GM03348 (cell line): ENCODE measurements at places on chromosomes 3 and 15.

DNA sequence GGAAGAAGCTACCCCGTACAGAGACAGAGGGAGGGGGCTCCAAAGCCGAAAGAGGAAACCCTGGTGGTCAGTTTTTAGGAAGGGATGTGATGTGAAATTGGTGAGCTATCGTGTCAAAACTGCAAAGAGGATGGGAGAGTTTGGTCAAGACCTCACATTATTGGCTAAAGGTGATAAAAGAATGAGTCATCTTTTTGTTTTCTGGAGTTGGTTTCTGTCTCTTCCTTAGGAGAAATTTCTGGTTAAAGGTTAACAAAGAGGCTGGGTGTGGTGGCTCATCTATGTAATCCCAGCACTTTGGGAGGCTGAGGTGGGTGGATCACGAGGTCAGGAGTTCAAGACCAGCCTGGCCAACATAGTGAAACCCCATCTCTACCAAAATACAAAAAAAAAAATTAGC is 217.8 kb upstream of the CBLB start:
- DNase-seq, result no peak

- DNase-seq, result no peak
Measured at GRCh38 chr15:95269242-95270183, 1038.2 kb downstream of the MCTP2 start.

GRCh38 chr15:84840741-84841429 is 23.7 kb downstream of the ALPK3 start:
- DNase-seq, result peak; percentile 84

GRCh38 chr3:116517308-116517707 is 72.0 kb upstream of the LSAMP start:
- DNase-seq, result peak; percentile 11

DNA sequence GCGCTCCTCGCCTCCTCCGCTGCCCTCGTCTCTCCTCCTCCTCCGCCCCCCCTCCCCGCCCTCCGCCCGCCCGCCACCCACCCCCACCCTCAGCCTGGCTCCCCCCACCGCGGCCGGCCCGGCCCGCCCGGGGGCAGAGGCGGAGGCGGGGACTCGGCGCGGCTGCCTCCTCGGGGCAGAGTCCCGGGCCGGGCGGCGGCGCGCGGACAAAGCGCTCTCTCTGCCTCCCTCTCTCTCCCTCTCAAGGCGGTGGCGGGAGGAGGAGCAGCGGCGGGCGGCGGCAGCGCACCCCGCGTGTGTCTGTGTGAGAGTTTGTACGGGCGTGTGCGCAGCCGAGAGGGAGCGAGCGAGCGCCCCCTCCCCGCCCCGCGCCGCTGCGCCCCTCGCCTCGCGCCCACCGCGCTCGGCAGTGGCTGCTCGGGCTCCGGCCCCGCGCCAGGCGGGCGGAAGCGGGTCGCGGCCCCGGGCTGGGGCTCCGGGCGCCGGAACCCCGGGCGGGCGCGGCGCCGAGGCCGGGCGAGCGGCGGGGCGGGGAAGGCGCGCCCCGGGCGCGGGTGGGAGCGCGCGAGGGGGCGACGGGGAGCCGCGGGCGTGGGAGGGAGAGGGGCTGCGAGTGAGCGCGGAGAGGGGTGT is at the start of gene IGF2BP2:
Gene IGF2BP2, minus strand, starts transcription at position 37 of the 633 bp plus-strand sequence. CDS start 82 bp downstream, outside the sequence.
- DNase-seq, result peak; percentile 94

- no peak for DNase-seq
Measured at GRCh38 chr3:127610105-127610504, 11.9 kb downstream of the MCM2 start.

DNA sequence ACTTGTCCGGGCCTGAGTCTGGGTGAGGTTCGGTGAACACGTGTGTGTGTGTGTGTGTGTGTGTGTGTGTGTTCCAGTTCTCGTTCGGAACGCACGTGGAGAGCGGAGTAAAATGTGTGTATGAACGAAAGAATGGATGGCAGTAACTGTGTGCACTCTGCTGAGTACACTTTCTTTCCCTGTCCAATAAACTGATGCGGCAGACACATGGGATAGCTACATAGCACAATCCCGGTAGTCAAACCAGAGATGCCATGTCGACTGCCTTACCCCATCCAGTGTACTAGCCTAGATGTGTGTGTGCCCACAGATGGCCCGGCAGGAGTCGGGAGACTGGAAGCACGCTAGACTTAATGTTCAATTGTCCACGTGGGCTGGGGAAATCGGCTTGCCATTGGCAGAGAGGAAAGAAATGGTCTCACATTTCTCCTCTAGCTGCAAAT is 507 bp upstream of the GOLIM4 start:
- DNase-seq, result peak; percentile 84

DNA sequence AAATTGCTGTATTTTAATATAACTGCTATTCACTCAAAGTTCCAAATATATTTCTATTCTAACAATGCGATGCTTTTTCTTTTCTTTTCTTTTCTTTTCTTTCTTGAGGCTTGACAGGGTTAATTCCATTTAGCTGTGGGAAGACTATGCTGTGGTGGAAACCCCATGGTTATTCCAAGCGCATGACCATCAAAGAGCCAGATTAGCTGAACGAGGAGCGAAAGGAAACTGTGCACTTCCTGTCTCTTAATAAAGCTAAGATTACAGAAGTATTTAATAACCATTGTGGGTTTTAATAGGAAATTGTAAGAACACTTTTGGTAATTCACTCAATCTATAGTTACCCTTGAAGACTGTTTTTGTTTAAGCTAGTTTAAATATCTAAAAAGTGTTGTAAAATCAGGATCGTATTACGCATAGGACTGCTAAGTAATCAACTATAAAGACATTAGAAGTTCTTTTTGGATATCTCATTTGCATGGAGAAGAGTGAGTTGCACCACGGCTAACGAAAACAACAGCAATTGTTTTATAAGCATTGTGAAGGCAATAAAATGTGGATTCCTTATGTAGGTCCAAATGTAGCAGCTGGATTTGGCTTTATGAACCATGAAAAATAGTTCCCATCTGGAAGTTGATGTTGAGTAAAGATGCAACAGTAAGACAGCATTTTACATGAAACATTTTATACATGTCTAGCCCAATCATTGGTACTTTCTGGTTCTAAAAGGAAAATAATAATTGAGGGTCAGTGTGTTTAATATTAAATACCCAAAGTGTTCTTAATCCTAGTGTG is 105.4 kb downstream of the ZIC1 start:
- DNase-seq, result no peak

GRCh38 chr3:126352476-126353454 is 4.4 kb downstream of the KLF15 start:
- DNase-seq, result no peak

DNA sequence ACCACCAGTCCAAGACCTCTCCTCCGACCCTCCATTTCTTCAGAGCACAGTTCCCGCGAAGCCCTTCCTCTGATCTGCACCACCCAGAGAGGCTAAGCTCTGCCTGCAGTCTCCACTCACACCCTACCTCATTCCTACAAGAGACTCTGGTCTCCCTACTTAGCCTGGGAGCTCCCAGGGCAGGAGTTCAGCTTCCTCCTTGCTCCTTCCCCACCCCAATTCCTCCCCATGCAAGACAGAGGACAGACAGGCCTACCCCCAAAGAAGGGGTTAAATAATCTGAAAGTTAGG is 12.6 kb upstream of the VIPR1 start:
- no peak for DNase-seq

- DNase-seq, result peak; percentile 17
Measured at GRCh38 chr15:34119291-34119690, 17.4 kb downstream of the PGBD4 start.

GRCh38 chr3:62387251-62387650 is 13.9 kb upstream of the FEZF2 start:
- no peak for DNase-seq

GRCh38 chr3:98551754-98552153 is 20.0 kb downstream of the GPR15 start:
- DNase-seq, result no peak

DNA sequence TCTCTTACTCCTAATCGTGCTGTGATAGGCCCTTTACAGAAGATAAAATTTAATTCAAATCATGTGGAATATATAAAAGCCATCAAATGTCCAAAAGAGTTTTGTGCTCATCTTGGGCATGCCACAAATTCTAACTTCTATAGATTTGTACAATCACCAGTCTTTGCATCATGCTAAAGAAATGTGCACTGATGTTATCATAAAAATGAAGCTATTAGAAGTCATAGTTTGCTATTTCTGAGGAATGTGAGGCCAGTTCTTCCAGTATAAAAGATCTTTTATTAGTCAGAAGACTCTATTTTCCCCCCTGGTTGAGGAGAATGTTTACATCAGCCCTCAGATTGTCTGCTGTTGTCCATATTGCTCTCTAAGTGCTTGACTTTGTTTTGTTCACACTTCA is 2.1 kb upstream of the ANXA2 start:
- no peak for DNase-seq

DNA sequence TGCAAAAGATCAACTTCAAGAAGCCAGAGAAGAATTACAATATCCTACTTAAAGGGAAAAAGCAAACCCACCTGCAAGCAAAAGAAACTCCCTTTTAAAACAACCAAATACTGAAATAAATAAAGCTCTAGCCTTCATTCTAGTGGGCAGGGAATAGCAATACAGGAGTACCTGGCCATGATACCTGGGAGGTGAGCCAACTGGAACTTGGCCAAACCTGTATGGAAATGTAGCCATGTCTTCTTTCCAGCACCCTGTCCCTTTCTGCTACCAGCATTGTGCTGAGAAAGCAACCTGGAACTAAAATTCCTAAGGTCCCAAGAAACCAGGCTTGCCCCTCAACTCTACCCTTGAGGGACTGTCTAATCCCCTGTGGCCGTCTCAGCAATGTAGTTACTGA is 530.0 kb downstream of the EPHB1 start:
- no peak for DNase-seq

GRCh38 chr3:98013411-98014267 is 21.5 kb downstream of the GABRR3 start:
- no peak for DNase-seq

- DNase-seq, result no peak
Measured at GRCh38 chr15:33101036-33101435, 93.5 kb downstream of the FMN1 start.

DNA sequence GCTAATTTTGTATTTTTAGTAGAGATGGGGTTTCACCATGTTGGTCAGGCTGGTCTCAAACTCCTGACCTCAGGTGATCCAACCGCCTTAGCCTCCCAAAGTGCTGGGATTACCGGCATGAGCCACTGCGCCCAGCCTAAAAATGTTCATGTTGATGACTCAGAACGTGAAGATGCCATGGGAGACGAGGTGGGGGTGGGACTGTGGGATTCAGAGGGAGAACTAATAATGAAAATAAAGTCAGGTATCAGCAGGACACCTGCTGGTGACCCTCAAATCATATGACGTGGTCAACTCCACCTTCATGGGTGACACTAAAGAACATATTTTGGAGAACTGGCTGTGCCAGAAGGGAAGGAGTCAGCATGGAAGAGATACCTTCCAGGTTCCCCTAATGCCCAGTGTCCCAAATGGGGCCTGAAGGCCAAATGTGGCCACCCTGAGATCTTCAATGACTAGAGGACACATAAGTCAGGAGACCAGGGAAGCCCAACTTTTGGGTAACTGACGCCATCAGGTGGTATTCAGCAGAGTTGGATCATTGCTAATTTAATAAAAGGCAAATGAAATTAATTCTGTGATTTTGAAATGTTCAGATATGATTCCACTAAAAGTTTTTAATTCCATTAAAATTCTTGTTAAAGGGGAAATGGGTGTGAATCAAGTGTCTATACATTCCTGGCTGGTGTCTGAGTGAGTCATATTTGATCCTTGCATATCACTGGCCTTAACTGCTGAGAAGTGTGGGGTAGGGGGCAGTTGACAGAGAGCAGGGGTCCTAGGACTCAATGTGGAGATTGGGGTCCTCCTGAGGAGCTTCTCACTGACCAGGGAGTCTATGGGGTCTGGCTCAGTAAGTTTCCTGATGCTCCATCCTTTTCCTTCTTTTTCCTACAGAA is 88.6 kb upstream of the GSK3B start:
- peak; percentile 63 for DNase-seq

GRCh38 chr3:32276279-32276841 is 37.9 kb downstream of the CMTM8 start:
- DNase-seq, result no peak

DNA sequence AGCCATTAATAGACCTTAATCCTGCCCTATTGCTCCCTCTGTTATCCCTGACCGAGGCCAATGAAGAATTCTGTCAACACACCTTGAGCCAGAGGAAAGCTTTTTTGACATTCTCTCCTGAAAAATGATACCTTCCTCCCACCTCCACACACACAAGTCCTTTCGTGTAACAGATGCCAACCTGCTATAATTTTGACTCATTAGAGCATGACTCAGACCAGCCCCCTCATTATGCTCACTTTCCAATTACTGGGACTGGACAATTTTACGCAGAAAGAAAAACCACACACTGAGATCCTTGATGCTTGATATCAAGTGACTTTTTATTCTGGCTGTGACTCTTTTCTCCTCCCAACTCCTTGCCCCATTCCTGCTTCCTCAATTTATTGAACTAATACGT is 50.9 kb downstream of the LSAMP start:
- no peak for DNase-seq

- peak; percentile 82 for DNase-seq
Measured at GRCh38 chr15:85831415-85832113, 36.8 kb upstream of the KLHL25 start.

- DNase-seq, result no peak
Measured at GRCh38 chr3:197801891-197802778, 11.1 kb downstream of the LRCH3 start.

GRCh38 chr15:100891307-100892012 is 11.8 kb downstream of the ALDH1A3 start:
- DNase-seq, result no peak

- no peak for DNase-seq
Measured at GRCh38 chr15:75025548-75026260, 2.3 kb downstream of the PPCDC start.

DNA sequence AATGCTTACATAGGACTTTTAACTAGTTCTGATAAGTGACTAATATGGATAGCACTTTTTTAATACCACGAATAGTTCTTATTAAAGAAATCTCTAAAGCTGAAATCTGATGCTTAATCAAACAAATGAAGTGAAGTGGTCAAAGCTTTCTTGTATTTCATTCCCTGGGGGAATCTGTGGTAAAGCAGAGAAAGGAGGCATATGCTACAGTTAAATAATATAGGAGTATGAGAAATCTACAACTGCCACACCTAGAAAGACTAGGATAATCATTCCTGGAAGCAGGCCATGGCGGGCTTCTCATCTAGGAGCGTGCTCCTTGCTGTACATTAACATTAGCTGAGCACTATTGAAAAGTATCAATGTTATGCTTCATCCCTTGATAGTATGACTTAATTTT is 835.7 kb downstream of the OTOL1 start:
- no peak for DNase-seq

DNA sequence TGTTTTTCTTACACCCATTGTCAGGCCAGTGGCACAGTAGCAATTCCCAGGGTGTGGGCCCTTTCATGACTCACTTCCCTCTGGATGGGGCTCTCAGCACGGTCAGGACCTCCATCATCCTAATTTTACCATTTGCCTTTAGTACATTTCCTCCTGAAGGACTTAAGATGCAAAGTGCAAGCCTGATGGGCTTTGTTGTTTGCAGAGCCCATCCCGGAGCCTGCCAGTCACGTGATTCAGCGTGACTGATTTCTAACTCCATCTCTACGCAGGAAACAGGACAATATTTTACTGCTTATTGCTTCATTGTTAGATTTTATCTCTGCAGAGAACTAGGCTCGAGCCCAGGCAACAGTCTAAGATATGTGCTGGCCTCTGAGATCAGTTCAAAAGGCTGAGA is 223.7 kb downstream of the PDZRN3 start:
- peak; percentile 67 for DNase-seq

- DNase-seq, result no peak
Measured at GRCh38 chr3:59249698-59250361, 200.0 kb upstream of the CFAP20DC start.
